ENCODE measurements at places on chromosomes 16 and 17.

- DNase-seq, result no peak
These were observed 17.9 kb downstream of the GAA start for GRCh38 chr17:80119271-80119791.

GRCh38 chr16:24989494-24989893 lies 25.7 kb downstream of the ARHGAP17 start:
- DNase-seq, result no peak

- DNase-seq, result peak; percentile 52
These were observed 2.4 kb downstream of the ARHGDIA start for GRCh38 chr17:81868674-81869220.

DNA sequence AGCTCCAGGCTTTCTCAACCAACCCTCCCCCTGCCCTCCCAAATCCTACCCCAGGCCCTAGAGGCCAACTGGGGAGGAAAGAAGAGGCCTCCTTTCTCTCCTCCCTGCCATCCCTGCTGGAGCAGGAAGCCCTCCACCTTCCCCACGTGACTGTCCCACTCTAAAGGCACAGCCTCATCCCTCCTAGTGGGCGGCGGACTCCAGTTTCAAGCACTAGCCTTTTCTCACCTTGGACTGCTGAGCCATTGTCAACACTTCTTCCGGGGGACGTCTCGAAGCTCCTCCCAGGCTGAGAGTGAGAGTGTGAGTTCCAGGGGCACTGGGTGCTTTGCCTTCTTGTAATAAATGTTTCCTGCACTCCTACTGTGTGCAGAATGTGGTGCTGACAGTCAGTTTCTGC lies 21.4 kb upstream of the IRX6 start:
- no peak for DNase-seq

DNA sequence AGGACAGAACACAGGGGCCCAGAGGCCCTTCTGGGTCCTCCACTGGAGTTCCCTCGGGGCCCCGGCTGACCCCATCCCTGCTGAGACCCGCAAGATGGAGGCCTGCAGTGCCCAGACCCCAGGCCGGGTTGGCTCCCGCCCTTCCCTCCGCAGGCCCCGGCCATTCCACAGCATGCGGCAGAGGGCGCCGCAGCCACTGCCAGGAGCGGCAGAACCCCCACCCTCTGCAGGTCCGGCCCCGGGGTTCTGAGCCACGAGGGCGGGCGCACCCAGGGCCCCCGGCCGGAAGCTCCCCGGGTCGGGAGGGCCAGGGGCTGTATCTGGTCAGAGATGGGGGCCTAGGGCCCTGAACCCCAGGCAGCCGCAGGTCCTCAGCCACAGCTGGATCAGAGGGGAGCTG lies 2.4 kb upstream of the PERCC1 start:
- peak; percentile 36 for DNase-seq

DNA sequence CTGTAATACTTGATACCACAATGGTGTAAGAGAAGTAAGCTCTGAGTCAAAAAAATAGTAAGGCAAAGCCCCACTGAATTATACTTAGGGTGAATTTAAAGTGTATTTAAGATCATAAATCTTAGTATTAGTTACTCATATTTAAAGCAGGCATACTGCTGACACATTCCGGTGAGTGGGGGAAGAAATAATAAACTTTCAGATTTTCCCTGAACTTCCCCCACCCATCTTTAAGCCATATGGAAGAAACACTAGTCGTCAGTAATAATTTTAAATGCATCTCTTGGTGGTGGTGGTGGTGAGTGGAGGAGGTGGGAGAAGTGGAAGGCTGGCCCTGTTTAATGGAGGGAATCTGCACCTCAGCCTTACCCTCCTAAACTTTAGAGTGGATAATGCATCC lies 20.5 kb downstream of the MPHOSPH6 start:
- DNase-seq, result no peak

GRCh38 chr17:55432358-55433028 lies 10.9 kb upstream of the MMD start:
- no peak for DNase-seq

DNA sequence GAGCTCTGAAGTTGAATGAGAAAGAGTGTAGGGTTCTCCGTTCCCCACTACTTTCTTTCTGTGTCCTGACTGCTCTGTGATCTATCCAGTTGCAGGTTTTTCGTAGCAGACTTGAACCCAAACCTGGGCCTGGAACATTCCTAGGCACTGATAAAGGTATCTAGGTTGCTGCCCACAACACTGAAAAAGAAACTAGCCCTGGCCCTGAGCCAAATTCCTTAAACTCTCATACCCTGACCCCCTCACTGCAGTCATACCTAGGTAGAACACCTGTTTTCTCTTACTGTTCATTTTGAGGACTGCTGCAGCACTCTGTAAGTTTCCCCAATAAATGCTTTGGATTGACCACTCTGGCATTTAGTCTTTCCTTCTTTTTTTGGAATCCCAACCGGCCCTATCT lies 5.4 kb downstream of the HYDIN start:
- DNase-seq, result no peak

GRCh38 chr17:32854207-32854606 lies 22.7 kb downstream of the MYO1D start:
- DNase-seq, result no peak

DNA sequence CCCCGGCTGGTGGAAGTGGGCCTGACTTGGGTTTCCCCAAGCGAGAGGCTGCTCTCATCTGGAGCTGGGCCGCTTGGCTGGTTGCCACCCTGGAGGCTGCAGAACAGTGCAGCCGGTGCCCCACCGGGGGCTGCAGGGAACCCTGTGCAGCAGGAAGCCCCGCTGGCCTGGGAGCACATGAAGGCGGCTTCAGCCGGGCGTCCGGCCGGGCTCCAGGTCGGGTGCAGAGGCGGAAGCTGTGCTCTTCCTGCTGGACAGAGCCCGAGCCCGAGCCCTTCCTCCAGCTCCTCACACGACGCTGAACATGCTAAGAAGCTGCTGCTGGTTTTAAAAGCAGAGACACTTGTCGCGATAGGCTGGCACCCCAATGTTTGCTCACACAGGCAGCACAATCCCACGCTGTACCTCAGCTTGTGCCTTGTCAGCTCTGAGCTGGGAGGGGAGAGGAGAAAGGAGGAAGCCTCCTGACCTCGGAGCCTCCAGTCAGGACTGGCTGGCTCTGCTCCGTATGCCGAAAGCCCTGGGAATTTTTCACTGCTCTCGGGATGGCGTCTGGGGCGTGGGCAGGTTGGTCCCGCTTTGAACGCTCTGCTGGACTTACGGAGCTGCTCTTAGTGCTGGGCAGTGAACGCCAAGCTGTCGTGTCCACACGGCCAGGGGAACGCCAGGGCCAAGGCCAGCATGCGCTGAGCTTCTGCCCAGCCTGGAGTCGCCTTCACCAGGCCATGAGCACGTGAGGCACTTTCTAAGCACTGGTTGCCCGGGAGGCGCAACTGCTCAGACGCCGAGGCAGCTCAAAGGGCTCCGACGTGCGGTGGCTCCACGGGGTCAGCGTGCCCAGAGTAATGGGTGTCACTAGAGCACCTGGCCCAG lies 8.8 kb downstream of the CDK5R1 start:
- no peak for DNase-seq

GRCh38 chr16:4435337-4436067 lies 9.8 kb downstream of the DNAJA3 start:
- no peak for DNase-seq

DNA sequence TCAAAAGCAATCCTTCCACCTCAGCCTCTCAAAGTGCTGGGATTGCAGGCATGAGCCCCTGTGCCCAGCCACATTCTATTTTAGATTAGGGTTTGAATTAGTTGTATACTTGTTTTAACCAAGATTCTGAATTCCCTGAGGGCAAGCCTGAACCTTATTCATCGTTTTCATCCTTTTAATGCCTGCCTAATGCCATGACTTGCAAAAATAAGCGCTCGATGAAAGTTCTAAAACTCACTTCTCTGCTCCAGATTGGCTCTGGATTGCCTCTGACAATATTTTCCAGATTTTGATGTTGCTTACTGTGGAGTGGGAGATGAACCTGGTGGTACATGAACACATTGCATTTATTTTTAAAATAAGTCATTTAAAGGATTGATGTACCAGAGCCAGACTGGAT lies 90.9 kb upstream of the CACNG3 start:
- DNase-seq, result no peak

DNA sequence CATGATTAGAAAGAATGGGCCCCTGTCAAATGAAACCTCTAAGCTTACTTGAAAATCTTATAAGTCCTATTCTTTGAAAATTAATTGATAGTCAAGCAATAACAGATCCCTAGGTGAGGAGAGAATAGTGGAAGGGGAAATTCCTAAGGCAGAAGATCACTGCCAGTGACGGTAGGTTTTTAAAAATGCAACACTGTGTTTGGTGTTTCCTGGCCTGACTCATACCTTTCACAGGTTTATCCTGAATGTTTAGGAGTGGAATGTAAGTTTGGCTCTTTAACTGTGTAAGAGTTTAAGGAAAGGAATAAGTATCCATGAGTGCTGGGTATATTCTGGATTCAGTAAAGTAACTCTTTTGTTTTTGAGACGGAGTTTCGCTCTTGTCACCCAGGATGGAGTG lies 23.8 kb downstream of the HAPSTR1 start:
- no peak for DNase-seq

GRCh38 chr17:54771409-54771915 lies 129.2 kb upstream of the TOM1L1 start:
- DNase-seq, result no peak

DNA sequence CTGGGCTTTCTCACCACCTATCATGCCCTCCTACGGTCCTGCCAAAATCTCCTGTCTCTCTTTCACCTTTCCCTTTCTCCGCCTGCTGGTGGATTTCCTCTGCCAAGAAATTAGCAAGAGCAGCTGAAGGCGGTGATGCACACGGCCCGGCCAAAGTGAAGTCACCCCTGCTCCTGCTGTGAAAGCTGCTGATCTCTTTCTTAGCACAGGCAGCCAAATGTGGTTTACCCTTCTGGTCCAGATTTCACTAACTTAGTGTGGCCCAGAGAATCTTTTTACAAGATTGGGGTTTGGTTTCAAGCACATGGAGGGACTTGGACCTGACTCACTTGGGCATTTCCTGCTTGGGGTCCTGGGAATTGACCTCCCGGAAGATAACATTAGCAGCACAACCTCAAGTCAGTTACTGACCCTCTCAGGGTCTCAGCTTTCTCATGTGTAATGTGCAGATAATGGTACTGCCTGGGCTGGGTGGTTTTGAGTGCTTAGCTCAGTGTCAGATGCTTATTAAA lies 155.7 kb downstream of the SOCS1 start:
- peak; percentile 29 for DNase-seq

- no peak for DNase-seq
These were observed 27.1 kb downstream of the HNF1B start for GRCh38 chr17:37717627-37718323.

GRCh38 chr16:67963662-67964321 lies 4.6 kb downstream of the SLC12A4 start:
- DNase-seq, result no peak

DNA sequence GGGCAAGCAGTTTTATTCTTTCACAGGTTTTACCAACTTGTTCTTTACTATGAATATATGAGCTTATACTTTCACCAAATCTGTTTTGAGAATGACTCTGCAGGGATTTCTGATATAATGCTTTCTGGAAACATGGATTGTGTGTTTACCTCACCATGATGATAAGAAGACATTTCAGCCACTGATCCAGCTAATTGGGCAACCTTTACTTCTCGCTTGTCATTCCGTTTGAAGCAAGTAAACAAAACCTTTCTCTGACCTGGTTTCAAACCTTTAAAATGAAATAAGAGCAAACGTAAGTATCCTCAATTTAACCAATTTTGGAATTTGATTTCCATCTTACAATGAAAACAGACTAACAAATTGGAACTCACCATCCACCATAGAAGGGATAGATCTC lies 13.7 kb downstream of the TOP2A start:
- DNase-seq, result no peak

GRCh38 chr16:2826591-2827373 lies 3.3 kb upstream of the ZG16B start:
- DNase-seq, result no peak

- DNase-seq, result peak; percentile 76
These were observed 11.8 kb downstream of the HID1 start for GRCh38 chr17:74960570-74961342.

All from 8988T (cell line).